Liver (tissue), 10 donors: ENCODE measurements at places on chromosomes 13 and 19. TPM values are rescaled to one million over a fixed set of nuclear protein-coding genes. Genes with fewer than 3 reads are reported as not detected.

DNA sequence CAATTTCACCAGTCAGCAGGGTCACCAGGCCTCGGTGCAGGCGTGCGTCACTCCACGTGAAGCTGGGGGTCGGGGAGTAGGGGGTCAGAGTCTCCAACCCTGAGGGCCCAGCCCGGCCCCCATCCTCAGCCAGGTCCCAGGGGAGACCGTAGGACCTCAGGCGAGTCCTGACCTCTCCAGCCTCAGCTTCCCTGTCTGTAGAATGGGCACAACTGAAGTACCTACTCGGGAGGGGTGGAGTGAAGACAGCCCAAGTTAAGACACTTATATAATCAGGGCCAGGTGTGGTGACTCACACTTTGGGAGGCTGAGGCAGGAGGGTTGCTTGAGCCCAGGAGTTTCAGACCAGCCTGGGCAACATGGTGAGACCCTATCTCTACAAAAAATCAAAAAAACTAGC, 2.7 kb upstream of the SPACA4 start:
- DNase-seq, result no peak

The BST2 gene
- 25.6 TPM for total RNA-seq

- DNase-seq, result no peak
Observed at GRCh38 chr13:31774186-31774750, 34.9 kb downstream of the RXFP2 start.

GRCh38 chr19:31085125-31085524, 264.1 kb downstream of the TSHZ3 start:
- DNase-seq, result no peak

The SERPINE3 gene
- not detected for total RNA-seq

The CCL25 gene
- total RNA-seq, result not detected

DNA sequence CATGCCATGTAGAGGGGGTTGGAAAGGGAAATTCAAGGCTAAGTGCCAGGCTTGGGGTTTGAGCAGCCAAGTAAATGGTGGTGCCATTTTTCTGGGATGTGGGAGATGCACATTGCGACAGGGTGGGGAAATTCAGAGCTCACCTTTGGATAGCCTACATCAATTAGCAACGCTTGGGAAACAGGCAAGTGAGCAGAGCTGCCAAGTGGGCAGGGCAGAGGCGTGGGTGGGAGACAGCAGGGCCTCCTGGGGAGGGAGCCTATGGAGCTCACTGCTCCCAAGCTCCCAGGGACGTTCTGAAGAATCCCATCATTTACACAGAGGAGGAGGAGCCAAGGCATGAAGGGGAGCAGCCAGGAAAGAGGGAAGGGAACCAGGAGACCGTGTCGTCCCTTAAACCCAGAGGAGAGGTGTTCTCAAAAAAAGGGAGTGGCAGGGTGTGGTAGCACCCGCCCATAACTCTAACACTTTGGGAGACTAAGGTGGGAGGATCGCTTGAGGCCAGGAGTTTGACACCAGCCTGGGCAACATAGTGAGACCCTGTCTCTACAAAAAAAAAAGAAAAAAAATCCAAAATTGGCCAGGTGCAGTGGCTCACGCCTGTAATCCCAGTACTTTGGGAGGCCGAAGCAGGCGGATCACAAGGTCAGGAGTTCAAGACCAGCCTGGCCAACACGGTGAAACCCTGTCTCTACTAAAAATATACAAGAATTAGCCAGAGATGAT, 11.5 kb upstream of the CCNE1 start:
- no peak for DNase-seq

The RAB3A gene
- total RNA-seq, result 0.84 TPM

DNA sequence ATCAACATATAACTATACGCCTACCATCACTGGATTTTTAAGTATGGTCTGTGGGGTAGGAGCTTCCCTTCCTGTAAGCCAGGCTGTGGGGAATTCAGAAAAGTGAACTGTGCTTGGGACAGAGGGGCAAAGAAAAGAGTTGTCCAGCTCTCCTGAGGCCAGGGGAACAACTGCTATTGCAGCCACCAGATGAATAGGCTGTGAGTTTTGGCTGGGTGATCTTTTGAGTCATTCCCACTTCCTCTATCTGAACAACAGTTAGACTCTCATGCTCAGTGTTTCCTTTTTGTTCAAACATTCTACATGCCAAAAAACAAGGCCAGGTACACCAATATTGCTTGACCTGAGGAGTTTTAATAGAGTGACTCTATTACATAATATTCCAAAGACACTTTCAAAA, 426.2 kb upstream of the DACH1 start:
- DNase-seq, result no peak

- DNase-seq, result no peak
Observed at GRCh38 chr13:91520952-91521351, 122.5 kb downstream of the GPC5 start.

The SYDE1 gene
- total RNA-seq, result 3.5 TPM

DNA sequence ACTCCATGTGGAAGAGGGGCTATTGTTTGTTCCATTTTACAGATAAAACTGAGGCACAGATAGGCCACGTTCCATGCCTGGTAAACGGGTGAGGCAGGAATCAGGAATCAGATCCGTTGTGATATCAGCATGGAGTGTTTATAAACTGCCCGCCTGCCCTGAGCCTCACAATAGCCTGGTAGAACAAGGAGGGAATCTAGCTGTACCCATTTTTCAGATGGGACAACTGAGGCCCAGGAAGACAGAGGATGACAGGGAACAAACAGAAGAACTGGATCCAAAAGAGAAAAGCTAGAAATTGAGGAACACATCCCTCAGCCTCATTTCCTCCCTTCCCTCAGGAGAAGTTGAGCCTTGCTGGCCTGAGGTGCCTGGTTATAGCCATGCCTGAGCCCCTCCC, 32.5 kb downstream of the CERS4 start:
- no peak for DNase-seq

GRCh38 chr19:54969647-54970046, 3.5 kb downstream of the NLRP2 start:
- DNase-seq, result no peak

The SPACA4 gene
- not detected for total RNA-seq

GRCh38 chr19:12994701-12995595, at the start of gene NFIX:
Gene NFIX (plus strand): TSS chr19:12995475. CDS start chr19:12995838, 363 bp downstream.
- DNase-seq, result peak; percentile 63
